ENCODE measurements at places on chromosomes 7 and 10. TPM values are rescaled to one million over a fixed set of nuclear protein-coding genes. Genes with fewer than 3 reads are reported as not detected.

The CALCR gene
- total RNA-seq: not detected

The TMEM213 gene
- not detected for total RNA-seq

The UCMA gene
- total RNA-seq: not detected

The POLR2J2 gene
- total RNA-seq: 2.2 TPM

The MYL10 gene
- not detected for total RNA-seq

The LRRC18 gene
- not detected for total RNA-seq

The NUDT13 gene
- 2.9 TPM for total RNA-seq

The PDCD4 gene
- 110 TPM for total RNA-seq

The CLRN3 gene
- not detected for total RNA-seq

The NXPH1 gene
- 0.25 TPM for total RNA-seq
